ENCODE measurements at places on chromosomes 2 and 18.

DNA sequence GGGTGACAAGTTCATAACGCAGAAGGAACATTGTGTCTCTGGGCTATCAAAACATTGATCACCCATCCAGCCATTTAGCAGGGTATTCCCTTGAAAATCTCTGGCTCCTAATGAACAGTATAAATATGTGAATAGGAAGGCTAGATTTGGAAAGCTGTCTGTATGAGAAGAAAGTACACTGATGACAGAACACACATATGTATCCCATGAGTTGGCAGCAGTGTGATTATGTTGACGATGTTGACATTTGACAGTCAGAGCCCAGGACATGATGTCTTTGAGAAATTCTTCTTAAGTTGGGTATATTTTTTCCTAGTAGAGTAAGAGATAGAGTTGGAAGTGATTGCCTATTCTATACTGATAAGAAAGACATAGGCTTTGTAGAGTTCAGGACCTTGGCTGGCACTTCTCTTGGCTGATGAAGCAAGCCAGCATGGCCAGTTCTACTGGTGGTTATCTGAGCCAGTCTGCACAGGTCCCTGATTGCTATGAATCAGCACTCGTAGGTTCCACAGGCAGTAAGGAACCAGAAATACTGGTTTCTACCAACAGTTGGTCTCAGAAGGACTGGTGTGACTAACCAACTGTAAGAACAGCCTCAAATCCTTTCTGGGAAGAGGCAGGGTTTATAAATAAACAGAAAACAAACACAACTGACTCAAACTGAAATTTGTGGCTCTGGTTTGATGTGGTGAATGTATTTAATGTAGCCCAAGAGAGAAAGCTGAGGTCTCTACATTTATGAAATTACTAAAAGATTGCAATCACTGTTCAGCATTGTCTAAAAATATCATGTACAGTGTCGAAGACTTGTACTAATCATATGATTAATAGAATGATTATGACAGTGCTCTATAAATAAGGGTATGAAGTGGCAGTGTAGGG lies 43.9 kb upstream of the RAPH1 start:
- peak; percentile 23 for DNase-seq

DNA sequence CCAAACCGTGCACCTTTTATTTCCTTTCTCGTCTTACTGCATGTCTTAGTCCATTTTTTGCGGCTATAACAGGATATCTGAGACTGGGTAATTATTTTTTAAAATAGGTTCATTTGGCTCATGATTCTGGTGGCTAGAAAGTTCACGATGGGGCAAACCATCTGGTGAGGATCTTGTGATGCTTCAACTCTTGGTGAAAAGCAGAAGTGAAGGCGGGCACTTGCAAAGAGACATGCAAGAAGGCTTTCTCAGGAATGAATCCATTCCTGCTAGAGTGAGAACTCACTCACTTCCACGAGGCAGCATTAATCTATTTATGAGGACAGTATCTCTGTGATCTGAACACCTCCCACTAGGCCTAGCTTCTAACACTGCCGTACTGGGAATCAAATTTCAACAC lies 327.1 kb upstream of the RBMS1 start:
- DNase-seq = peak; percentile 3

- peak; percentile 11 for DNase-seq
Measured at GRCh38 chr2:204060841-204061240, 124.3 kb downstream of the ICOS start.

DNA sequence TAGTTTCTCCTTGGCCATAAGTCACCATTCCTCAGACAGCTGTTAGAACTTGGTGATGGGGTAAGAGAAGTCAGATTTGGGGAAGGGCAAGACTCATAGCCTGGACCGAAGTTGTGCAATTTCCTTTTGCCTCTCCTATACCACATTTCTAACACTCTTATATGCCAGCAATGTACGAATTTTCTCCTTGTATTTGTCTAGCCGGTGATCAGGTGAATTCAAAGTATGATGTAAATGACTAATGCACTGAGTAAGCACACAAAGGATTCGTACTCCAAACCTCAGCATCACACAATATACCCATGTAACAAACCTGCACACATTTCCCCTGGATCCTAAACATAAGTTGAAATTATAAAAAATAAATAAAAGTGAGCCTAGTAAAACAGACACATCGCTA lies 1143.5 kb upstream of the CELF4 start:
- DNase-seq = no peak

DNA sequence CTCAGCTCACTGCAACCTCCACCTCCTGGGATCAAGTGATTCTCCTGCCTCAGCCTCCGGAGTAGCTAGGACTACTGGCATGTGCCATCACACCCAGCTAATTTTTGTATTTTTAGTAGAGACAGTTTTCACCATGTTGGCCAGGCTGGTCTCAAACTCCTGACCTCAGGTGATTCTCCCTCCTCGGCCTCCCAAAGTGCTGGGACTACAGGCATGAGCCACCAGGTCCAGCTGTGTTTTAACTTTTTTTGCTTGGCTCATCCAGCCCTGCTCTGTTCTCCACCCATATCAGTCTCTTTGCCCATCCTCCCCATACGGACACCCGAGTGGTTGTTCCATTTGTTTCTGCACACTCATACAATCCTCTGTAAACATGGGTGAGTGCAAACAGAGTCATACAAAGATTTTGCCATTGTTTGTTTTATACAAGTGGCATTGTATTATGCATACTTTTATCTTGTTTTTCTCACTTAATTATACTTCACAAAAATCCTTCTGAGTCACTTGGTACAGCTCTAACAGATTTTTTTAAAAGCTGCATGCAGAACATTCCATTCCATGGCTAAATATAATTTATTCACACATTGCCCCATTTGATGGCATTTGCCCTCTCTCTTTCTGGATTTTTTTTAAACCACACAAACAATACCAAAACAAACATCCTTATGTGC lies 5.3 kb downstream of the APOB start:
- no peak for DNase-seq

DNA sequence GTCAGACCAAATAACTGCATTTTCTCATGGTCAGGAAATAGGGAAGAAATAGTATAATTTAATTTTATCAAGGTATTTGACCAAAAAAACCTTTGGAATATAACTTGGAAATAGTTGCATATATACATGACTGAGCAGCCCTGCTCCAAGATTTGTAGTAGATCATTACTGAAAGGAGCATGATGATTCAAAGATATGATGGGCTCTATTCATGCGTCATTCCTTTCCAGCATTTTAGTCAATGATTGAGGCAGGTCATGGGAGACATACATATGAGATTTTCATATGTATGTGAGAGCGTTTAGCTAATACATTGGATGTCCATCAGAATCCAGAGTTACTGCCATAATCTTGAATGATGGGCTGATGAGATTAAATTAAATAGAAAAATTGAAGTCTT lies 74.5 kb downstream of the CAB39 start:
- DNase-seq = no peak

DNA sequence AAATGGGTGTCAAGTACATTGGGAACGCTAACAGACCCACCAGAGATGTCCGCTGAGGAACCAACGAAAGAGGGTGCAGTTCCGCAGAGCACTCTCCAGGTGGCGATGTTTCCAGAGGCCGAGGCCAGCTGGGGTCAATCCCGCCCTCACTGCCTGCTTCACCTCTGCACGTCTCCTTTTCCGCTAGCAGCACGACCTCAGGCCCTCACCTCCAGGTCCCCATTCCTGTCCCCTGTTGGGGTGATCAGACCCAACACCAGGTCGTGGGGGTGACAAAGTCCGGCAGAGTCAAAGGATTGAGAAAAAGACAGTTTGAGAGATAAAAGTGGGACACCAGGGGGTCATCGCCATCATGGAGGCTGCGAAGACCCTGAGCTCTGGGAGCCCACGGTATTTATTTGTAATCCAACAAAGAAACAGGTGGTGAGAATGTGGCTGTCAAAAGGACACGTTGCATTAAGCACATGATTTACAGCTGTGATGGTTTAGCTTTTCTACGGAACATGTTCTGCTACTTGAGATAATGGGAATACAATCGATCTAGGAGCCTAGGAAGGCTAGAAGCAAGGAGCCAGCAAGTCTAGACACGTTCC lies 27.3 kb downstream of the ZAP70 start:
- peak; percentile 82 for DNase-seq

DNA sequence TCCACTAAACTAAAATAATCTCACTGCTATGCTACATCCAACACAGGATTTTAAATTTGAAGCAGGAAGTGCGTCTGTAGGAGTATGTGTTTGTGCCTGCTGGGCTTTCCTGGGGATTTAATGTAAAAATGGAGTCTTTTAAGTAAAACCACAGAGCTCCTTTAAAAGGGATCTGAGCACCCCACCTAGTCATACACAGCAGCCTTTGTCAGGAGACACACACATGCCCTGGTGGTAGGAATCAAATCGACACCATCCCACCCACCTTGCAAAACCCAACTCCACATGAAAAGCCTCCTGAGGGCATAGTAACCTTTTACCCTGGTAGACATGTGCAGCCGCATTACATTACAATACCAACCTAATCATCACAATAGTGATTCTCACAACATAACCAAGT lies 29.1 kb downstream of the UXS1 start:
- no peak for DNase-seq

GRCh38 chr2:188734691-188735090 lies 239.5 kb upstream of the COL3A1 start:
- DNase-seq = no peak

DNA sequence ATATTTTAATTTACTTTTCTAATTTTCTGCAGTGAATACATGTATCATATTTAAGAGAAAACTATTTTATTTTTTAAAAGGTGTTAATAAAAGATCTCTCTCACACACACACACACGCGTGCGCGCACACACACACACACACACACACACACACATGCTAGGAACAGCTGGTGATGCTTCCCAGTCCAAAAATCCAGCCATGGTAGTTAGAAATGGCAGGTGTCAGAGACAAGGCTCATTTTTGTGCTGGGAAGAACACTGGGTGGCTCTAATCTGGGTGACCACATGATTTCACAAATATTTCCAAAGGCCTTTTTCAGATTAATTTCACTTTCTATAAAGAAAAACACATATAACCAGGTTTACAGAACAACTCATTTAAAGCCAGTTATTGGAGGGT lies 104.5 kb upstream of the NCK2 start:
- DNase-seq = no peak

DNA sequence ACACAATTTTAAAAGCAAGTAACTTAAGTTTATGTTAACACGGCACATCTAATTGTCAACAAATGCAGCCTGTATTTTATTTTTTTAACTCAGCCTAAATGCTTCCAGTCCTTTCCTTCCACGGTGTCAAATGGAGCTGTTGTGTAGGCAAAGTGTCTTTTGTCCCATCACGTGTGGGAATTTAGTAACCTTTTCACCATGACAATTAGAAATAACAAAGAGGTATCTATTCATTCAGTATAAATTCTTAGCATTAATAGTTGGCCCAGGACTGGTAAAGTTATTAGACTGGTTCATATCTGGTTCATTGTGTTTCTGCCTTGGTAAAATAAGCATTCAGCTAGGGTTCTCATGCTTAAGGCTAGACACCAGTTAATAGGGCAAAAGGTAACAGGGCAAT lies 47.9 kb downstream of the FRZB start:
- no peak for DNase-seq

GRCh38 chr2:238093181-238094140 lies 6.7 kb upstream of the ESPNL start:
- no peak for DNase-seq

DNA sequence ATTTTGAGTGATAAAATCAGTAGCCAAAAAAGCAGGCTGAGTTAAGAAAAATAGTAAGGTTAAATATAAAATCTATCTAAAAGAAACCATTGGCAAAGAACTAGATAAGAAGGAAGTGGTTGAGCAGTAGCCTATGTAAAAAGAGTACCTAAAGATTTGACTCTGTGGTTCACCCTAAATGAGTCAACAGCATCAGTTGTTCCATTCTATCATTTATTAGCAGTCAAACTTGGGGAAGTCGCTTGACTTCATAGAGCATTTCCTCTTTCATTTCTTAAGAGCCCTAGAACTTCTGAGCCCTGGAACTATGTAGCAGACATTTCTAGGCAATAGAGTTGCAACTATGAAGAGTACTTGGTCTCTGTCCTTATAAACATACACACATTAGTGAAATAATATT lies 381.7 kb downstream of the NUP35 start:
- DNase-seq = no peak

- DNase-seq = peak; percentile 1
Measured at GRCh38 chr2:129400826-129401225, 578.6 kb upstream of the RAB6C start.

- no peak for DNase-seq
Measured at GRCh38 chr2:134626781-134627180, 92.0 kb downstream of the TMEM163 start.

DNA sequence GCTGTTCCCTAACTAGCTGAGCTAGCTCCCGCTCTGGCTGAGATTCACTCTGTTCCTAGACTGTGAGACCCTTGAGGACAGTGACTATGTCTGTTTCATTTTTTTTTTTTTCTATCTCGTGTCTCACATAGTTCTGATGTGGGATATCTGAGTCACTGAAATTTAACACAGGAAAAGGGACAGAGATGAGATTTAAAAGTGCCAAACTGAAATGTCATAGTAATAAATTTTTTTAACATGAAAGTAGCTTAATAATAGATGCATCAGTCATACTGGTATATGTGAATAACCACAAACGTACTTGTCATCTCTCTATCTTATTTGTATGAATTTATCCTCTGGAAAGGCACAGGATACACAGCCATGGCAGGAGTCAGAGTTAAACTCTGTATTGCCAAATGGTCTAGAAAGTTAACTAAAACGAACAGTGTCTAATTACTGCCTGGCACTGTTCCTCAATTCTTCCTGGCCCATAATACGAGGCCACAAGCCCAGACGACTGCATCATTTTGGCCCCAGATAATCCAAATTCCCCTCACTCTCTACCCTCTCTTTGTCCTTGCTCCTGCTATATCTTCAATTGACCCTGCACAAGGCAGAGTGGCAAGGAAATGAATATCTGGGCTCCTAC lies 87.5 kb downstream of the SATB2 start:
- no peak for DNase-seq

DNA sequence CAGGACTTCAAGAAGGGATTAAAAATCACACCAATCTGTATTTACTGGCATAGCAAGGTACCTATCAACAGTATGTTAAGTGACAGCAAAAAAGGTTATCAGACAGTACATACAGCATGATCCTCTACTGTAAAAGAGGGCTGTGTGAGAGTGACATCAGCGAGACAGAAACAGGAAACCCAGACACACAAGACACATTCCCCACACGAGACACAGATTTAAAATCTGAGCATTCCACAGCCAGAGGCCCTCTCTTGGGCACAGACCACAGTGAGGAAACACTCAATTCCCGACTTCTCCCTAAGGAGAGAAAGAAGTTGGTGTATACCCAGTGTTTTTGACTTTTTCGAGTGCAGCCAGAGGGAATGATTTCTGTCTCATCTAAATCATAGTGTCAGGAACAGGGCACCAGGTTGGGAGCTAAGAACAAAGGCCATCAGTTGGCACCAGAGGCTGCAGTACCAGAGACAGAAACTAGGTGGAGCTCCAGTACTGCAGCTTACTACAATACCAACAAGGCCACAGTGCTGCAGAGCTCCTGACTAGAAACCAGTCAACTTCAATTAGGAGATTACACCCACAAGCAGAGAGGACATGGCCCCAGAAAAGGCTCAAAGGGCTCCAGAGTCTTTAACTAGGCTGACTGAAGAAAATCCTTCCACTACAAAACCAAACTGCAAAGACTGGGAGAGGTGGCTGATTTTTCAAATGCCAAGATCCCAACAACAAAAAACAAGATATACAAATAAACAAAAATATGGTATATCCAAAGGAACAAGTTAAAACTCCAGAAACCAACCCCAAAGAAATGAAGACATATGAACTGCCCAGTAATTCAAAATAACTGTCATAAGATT lies 41.0 kb downstream of the UNC50 start:
- peak; percentile 90 for DNase-seq
